ENCODE measurements at places on chromosomes 2 and 18.

DNA sequence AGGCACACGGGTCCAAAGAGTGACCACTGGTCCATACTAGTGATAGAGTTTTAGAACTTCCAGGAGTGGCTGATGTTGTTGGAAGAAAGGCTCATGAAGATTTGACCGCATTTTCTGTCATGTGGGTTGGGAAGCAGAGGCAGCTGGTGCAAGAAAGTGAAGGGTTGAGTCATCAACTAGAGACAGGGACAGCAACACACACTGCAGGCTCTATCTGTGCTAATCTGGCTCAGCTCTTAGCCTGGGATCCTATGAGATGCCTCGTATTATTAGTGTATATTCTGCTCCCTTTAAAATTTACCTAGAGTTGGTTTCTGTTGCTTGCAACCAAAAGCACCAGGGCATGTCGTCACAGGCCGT lies 2.5 kb upstream of the SH3RF3 start:
- no peak for DNase-seq

DNA sequence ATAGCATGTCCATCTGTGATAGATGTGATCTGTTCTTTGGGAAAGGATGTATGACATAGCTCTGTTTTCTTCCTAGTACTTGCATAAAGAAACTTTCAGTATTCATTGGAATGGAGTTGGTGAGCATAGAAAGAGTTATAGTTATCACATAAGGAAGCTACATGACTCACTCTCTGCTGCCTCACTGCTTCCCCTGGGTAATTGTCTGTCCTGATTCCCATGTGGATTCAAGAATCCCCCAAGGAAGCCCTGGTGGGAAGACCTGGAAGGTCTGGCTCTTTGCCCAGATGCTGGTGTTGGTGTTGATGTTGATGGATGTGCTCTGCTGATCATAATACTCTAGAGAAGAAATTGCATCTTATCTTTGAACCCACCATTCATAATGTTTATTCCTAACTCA lies 60.6 kb downstream of the PTPN4 start:
- DNase-seq = no peak

DNA sequence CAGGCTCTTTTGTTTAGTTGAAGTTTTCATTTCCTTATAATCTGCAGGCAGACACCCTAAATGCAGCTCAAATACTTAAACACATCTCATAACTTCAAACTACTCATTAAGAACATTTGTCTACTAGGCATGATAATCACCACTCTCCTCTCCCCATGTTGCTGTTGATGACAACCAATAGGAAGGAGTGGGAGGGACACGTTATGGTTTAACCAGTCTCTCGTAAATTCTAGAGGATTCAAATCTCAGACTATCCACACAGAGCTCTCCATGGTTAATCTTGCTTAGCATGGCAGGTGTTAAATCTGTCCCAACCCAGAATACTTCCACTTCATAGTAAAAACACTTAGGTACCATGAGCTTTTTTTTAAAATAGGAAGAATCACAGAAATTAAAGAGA lies 127.4 kb upstream of the AQP4 start:
- DNase-seq = no peak

DNA sequence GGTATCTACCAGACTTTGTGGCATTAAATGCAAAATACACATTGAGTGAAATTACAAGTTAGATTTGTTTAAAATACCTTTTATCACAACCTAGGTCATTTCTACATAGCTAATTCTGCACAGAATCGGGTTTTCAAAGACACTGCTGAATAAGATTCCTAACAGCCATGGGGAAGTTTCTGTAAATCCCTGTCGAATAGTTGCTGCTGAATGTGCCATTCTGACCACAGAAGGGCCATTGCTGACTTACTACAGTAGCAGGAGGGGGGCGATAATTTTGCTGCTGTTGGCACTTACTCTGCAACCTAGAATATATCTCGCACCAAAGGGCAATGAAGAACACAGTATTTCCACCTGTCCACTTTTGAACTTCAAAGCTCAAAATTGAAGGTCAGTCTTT lies 232.8 kb downstream of the TCF4 start:
- DNase-seq = no peak

- DNase-seq = no peak
These were observed 6.4 kb downstream of the ASPRV1 start for GRCh38 chr2:69955029-69955428.

DNA sequence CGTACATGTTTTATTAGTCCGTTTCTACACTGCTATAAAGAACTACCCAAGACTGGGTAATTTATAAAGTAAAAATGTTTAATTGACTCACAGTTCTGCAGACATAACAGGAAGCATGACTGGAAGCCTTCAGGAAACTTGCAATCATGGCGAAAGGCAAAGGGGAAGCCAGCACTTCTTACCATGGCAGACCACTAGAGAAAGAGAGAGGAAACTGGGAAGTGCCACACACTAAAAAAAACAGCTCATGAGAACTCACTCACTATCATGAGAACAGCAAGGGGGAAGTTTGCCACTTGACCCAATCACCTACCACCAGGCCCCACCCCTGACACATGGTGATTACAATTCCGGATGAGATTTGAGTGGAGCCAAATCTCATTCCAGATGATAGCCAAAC lies 466.2 kb downstream of the IRS1 start:
- no peak for DNase-seq

DNA sequence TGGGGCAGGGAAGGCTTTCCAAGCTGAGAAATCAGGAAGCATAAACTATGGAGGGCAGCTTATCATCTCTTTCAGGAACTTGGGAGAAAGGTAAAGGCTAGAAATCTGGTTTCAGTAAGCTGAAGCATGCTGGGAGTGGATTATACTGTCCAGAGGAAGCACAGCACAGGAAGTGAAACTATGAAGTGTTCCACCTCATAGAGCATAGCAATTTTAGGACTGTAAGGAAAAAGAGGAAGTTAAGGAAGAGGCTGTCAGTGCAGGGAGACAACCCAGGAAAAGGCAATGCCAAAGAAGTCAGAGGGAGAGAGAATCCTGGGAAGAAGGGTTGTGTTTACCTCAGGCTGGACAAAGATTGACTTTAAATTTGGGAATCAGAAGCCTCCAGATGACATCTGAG lies 51.9 kb downstream of the EFEMP1 start:
- no peak for DNase-seq

- no peak for DNase-seq
These were observed 242.6 kb upstream of the TCF4 start for GRCh38 chr18:55830544-55830943.

- DNase-seq = no peak
These were observed 52.9 kb downstream of the PPP1R1C start for GRCh38 chr2:182038576-182038975.

DNA sequence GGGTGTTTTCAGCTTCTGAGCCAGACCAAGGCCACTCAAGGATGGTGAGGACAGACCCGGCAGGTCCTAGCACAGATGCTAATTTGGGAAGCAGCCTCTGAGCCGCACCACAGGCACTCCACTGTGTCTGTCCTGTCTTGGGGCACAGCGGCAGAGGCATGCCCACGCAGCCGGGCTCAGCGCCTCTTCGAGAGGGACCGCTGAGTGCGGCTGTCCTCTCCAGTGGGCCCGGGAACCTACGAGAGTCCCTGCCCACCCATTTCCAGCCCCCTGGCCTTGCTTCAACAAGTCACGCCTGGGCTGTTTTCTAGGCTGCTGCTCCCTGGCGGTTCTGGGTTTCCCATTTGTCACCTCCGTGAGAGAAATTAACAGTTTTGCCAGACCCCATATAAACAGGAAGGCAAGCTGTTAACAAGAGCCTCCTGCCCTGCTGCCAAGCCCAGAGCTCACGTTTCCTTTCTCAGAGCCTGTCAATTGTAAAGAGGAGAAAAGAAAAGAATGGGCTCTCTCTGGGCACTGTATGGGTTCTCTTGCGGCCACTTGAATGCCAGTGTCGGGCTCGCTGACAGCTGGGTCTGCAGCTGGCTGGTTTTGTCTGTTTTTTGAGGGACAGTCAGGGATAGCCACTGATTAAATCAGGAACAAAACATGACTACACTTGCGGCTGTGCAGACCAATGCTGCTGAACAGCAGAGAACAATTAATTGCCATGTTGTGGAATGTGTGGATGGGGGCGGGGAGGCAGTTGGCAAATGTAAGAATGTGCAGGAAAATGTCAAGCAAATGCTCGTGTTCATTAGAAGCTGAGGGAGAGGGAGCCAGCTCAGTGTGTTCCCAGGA lies 30.6 kb downstream of the TMEM17 start:
- DNase-seq = no peak

GRCh38 chr2:68637047-68637446 lies 6.3 kb upstream of the PROKR1 start:
- DNase-seq = no peak

DNA sequence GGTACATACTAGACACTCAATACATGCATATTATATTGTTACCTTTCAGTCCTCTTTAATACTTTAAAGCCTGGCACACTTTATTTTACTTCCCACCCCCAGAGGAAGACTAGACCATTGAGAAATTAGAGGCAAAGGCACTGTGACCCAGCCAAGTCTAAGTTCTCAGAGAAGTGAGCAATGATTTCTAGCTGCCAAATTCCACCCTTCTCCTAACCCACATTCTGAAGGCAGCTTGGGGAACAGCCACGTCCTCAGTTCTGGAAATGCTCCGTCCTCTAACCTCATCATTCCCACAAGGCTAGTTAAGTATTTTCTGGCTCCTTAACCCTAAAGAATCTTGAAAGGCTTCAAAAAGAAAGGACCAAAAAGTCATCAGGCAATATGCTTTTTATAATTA lies 86.6 kb downstream of the COL5A2 start:
- no peak for DNase-seq

GRCh38 chr18:56570978-56571377 lies 67.4 kb downstream of the TXNL1 start:
- no peak for DNase-seq

GRCh38 chr18:76161983-76162382 lies 333.1 kb downstream of the ZNF516 start:
- no peak for DNase-seq

DNA sequence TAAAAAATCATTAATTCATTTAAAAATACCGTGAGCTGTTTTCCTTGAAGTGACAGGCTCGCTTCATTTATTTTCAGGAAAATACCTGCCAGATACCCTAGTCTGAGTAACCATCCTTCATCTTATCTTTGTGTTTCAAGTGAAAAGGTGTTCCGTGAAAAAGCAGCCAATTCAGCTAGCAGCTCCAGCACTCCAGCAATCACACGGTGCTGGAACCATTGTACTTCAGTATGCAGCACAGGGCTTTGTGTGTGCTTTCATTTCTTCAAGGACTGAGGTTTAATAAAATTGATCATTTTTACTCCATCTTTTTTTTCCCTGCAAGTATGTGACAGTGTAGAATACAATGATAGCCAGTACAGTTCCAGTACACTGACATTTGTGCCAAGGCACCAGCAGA lies 39.1 kb upstream of the PGAP1 start:
- DNase-seq = no peak

DNA sequence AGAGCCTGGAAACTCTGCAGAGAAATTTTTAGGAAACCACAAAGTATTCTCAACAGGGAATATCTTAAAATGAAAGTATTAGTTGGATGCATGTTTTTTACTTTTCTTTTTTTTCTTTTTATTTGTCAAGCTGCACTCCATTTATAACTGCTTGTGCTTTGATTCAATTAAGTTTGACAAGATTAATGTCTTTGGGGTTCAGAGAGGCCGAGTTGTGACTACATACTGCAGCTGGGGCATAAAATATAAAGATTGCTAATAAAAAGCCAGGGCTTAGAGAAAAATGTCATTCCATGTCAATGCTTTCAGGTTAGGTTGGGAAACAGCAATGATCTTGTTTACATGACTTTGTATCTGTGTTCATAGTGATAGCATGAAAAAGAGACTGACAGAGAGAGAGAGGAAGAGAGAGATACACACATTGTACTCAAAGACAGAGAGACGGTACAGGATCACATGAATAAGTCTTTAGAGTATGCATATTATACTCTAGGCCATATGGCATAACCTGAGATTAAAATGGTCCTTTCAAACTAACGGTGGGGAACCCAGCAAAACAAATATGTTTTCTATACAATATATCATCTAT lies 1022.3 kb upstream of the CNTNAP5 start:
- DNase-seq = no peak

GRCh38 chr2:241072151-241072550 lies 29.9 kb downstream of the MTERF4 start:
- DNase-seq = no peak

GRCh38 chr2:148279216-148279615 lies 258.3 kb downstream of the MBD5 start:
- no peak for DNase-seq

- DNase-seq = no peak
These were observed 148.1 kb downstream of the GALNT14 start for GRCh38 chr2:30990176-30990575.

GRCh38 chr2:119311371-119311770 lies 55.3 kb downstream of the C2orf76 start:
- DNase-seq = no peak

DNA sequence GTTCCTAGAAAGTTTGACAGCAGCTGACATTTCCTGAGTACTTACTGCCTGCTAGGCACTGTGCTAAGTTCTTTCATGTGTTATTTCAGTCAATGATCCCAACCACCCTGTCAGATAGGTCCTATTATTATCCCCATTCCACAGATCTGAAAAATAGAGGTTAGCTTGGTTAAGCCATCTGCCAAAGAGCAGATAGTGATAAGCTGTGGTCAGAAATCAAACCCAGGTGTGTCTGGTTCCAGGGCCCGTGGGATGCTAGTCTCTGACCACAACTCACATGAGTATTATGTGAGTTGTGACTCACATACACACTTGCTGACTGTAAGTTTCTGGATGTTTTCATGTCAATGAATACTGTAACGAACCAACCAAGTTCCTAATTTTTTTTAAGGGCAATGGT lies 132.0 kb upstream of the APCDD1 start:
- no peak for DNase-seq

- no peak for DNase-seq
These were observed 131.1 kb downstream of the FMNL2 start for GRCh38 chr2:152466041-152466440.

DNA sequence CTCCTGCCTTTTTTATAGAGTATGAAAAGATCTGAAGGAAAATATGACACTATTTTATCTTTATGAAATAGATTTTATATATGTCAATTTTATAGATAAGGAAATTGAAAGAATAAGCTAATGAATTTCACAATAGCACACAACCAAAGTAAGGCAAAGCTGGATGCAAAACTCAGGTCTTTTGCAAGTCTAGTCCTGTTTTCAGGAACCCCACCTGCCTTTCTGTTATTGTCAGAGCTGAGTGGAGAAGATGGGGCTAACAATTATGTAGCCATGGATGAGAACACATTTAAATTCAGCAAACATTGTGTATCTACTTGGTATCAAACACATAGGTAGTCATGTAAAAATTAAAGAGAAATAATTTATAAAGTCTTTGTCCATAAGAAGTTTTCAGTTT lies 161.5 kb upstream of the ZEB2 start:
- no peak for DNase-seq

DNA sequence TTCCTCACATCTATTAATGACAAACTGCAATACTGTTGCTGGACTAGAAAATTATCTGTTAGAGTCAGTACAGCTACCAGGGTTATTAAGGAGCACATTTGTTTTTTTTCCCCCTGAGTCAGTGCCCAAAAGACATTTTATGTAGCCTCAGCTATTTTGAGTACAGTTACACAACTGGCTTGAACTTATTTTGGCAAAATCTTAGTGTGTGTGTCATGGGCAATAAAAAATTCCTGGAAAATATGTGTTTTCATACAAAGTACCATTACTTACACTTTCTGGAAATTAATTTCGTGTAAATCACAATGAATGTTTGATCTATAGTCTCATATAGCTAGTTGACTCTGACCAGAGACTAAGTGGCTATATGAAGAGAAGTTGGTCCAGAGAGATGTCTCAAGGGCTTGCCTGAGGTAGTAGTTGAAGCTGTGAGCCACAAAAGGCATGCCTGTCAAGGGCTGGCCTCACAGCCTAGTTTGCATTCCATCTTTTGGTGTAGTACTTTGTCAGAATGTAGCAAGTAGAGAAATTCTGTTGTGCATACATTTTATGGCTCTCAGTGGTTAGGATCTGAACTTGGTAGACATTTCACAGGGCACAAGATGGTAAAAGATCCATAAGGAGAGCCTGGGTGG lies 283.4 kb downstream of the MTX2 start:
- DNase-seq = no peak

Data from CD4-positive, alpha-beta T cell treated with Interleukin-17A for 4 hours (primary cell).